ENCODE measurements at places on chromosomes 16 and 17.
A peak's percentile ranks its signal among the peaks of the same experiment; 100 is the strongest.

GRCh38 chr17:64385187-64386083 lies 5.2 kb downstream of the PECAM1 start:
- DNase-seq = no peak

- DNase-seq = peak; percentile 16
These were observed 113.2 kb downstream of the PHKB start for GRCh38 chr16:47574091-47575054.

- peak; percentile 58 for DNase-seq
These were observed 65.9 kb downstream of the EMP2 start for GRCh38 chr16:10514369-10515055.

DNA sequence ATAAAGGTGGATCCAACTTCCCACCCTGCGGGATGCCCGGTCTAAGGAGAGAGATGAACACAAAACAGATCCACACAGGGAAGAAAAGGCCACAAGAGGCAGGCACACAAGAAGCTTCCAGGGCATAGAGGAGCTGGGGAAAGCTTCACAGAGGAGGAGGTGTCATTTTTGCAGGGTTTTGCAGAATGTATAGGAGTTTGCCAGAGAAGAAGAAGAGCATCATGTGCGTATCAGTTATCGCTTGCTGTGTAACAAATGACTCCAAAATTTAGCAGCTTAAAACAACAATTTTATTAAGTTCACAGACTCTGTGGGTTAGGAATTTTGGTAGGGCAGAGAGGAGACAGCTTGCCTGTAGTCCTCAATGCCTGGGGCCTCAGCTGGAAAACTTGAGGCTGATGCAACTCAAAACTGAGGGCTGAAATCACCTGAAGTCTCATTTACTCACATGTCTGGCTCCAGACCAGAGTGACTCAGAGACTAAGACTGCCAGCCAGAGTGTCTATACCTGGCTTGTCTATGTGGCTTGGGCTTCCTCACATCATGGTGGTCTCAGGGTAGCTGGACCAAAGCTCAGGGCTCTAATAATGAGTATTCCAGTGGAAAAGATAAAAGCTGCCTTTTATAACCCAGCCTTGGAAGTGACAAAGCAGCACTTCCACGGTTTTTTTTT lies 33.9 kb upstream of the ZNF423 start:
- DNase-seq = no peak

DNA sequence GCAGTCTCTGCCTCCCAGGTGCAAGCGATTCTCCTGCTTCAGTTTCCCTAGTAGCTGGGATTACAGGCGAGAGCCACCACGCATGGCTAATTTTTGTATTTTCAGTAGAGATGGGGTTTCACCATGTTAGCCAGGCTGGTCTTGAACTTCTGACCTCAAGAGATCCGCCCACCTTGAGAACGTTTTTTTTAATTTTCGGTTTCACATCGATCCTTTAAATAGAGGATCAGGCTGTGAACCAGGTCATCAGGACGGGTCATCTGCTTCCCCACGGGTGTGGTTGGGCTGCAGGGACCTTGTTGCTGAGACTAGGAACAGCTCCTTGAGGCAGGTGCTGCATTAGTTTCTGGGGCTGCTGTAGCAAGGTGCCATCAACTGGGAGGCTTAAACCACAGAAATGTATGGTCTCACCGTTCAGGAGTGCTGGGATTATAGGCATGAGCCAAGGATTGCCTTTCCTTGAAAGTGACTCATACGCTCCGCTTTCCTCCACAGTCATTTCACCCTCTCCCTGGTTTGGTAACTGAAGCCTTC lies 7.9 kb upstream of the NAGPA start:
- DNase-seq = no peak

DNA sequence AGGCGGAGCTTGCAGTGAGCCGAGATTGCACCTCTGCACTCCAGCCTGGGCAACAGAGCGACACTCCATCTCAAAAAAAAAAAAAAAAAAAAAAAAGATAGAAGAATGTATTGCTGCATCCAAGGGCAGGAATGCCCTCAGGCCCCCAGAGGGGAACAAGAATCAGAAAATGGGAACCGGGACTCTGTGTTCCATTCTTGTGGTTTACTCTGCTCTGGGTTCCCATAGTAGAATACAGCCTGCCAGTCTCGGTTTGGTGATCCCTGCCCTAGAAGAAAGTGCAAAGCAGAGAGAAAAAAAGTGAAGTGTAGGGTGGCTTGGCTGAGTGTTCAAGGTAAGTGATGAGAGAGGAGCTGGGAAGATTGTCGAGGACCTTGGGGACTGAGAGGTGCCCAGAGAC lies 27.4 kb upstream of the KDM6B start:
- DNase-seq = no peak

DNA sequence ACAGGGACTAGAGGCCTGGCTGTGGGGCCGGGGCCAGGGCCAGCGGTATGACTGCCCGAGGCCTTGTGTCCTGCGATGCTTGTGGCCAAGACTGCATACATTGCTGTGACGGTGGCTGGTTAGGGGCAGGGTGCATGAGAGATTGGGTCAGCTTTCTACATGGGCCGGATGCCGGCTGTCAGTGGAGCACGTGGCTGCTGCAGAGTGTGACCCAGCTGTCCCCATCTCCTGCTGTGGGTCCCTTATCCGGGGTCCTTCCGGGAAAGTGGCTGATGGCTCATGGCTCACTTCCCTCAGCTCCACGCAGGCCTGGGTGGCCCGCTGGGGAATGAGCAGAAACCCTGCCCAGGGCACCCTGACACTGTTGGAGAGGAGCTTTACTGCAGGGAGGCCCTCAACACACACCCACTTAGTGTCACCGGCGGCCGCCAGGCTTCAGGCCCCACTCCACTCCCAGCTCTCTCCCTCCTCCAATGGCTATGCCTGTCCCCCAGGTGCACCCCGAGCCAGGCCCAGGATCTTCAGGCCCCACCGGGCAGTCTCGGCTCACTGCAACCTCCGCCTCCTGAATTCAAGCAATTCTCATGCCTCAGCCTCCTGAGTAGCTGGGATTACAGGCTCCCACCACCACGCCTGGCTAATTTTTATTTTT lies 808 bp upstream of the RGS11 start:
- no peak for DNase-seq

DNA sequence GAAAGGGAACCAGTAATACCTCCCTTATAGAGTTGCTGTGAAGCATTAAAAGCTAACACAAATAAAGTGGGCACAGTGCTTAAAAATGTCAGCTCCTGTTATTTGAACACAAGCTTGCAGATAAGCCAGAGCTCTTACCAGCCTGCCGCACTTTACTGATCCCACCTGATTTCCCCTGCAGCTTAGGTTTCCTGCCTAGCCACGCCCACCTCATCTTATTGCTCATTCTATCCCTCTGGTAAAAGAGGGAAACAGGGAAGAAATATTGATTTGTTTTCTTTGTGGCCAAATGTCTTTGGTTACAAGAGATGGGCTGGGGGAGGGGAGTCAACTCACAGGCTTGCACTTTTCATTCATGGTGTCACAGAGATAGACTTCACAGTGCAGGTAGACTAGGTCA lies 9.6 kb upstream of the GP2 start:
- no peak for DNase-seq

- peak; percentile 60 for DNase-seq
These were observed 678 bp downstream of the CDR2L start for GRCh38 chr17:74987909-74988711.

DNA sequence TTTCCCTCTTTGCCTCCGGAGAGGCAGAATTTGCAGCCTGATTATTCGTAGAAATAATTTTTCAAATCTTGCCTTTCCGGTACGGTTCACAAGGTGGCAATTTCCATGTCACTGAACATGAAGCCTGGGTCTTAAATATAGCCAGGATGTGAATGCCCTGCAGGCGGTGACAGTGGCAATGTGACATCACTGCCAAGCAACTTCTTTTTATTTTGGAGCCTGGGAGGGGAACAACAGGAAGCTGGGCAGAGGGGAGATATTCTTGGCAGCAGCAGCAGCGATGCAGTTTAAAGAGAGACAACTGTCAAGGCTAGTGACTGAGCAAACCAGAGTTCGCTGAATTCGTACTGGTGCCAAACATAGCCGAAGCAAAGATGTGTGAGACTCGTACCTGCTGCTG lies 171.1 kb downstream of the SNX29 start:
- peak; percentile 49 for DNase-seq

DNA sequence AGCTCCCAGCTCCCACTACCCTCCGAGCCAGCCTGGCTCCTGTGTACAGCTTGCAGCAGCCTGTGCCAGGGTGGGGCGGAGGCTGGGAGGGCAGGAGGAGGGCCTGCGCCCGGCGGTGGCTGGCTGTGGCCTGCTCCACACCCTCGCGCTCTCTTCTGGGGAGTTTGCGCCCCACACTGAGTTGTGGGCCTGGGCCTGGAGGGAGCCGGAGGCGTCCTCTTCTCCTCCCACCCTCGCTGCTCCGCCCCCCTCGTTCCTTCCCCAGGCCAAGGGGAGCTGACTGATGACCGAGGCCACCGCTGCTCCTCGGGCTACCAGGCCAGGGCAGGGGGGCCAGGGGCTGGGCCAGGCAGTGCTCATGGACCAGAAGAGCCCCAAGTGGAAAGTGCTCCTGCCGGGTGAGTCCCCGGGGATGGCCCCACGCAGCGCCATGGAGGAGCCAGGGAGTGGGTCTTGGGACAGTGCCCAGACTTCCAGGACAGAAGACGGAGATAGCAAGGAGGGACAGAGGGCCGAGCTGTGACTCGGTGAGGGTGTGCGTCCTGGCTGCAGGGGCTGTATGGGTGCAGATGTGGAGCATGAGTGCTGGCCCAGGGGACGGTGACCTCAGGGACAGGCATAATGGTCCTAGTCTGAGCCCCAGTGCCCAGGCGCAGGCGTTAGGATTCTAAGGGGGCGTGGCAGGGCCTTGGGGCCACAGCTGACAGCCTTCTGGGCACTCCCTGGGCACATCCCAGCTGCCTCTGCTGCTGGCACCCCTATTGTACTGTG lies 242.1 kb upstream of the GSE1 start:
- no peak for DNase-seq

- DNase-seq = no peak
These were observed 42.3 kb upstream of the HNF1B start for GRCh38 chr17:37787055-37787757.

DNA sequence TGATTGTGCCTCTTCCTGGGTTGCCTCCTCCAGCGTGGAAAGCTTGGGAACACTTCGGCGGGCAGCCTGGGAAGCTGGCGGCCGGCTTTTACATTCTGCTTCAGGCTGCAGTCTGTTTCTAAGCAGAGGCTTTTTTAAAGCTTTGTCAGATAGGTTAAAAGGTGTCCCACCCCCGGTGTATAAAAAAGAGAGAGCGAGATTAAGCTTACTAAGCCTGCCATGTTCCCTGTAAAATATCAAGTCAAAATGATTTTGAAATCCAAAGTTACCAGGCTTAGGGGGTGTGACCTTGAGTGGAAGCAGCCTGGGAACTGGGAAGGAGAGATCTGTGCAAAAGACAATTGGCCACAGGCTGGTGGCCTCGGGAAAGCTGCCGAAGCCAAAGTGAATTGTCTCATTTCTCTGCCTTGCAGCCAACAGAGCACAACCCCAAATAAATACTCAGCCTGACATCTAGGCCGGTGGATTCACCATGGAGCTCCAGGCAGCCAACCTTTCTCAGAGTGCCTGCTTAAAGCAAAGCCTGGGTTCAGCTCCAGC lies 254.5 kb downstream of the FTO start:
- peak; percentile 23 for DNase-seq

- DNase-seq = no peak
These were observed 98.3 kb downstream of the CMIP start for GRCh38 chr16:81542609-81543570.

GRCh38 chr17:18862011-18862410 lies 4.1 kb downstream of the PRPSAP2 start:
- DNase-seq = no peak

GRCh38 chr17:57633236-57633635 lies 111.9 kb downstream of the CCDC182 start:
- DNase-seq = no peak

GRCh38 chr17:19642373-19642893 lies 6.1 kb upstream of the ALDH3A2 start:
- no peak for DNase-seq

- DNase-seq = no peak
These were observed 86.7 kb downstream of the RMI2 start for GRCh38 chr16:11431915-11432465.

GRCh38 chr16:1492923-1493745 lies at the start of gene TELO2:
Gene TELO2 (plus strand): TSS chr16:1493360. CDS start chr16:1494282, 922 bp downstream.
- peak; percentile 85 for DNase-seq

DNA sequence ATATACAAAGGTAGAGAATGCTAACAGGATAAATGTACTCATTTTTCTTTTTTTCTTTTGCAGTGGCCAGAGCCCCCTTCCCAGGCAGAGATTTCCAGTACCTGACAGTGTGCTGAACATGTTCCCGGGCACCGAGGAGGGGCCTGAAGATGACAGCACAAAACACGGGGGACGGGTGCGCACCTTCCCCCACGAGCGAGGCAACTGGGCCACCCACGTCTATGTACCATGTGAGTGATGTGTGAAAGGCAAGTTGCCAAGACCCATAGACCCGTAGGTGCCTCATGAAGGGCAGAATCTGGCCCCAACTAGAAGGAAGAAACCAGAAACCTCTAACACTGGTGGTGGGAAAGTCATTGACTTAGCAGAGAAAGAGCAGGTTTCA lies 1.2 kb downstream of the USB1 start:
- no peak for DNase-seq

GRCh38 chr17:61066062-61066461 lies 333.6 kb upstream of the TBX2 start:
- no peak for DNase-seq

GRCh38 chr16:66926171-66926947 lies 1.0 kb upstream of the RRAD start:
- DNase-seq = no peak

DNA sequence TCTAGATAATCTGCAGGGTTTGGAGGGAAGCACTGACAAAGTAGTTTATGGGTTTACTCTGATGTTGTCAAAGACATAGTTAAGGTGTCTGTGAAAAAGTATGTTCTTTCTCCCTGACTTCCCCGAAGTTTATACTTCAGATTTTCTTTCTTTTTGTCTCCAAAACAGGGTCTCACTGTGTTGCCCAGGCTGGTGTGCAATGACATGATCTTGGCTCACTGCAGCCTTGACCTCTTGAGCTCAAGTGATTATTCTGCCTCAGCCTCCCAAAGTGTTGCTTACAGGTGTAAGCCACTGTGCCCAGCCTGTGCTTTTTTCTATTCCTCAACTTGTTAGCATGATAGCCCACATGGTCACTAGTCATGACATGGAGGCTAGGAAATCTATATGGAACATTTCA lies 20.9 kb downstream of the SF3B3 start:
- DNase-seq = no peak

DNA sequence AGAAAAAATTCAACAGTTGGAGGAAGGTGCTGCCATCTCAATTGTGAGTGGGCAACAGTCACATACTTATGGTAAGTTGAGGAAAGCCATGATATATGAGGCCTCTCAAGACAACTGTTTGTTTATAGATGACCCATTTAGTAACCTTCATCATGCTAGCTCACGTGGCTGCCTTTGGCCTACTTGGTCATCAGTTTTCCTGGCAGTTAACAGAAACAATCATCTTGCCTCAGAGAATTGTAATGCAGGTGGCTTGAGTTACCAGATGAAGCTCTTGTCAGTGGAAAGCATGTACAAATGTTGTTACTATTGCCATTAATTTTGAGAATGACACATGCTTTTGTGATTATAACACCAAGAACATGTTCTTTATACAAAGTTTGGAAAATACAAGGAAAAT lies 14.7 kb downstream of the TPPP3 start:
- DNase-seq = no peak

All from ELF-1 (cell line).